Tongue (tissue), 3 donors: ENCODE measurements at places on chromosomes 7 and 10.
A peak's percentile ranks its signal among the peaks of the same experiment; 100 is the strongest.

DNA sequence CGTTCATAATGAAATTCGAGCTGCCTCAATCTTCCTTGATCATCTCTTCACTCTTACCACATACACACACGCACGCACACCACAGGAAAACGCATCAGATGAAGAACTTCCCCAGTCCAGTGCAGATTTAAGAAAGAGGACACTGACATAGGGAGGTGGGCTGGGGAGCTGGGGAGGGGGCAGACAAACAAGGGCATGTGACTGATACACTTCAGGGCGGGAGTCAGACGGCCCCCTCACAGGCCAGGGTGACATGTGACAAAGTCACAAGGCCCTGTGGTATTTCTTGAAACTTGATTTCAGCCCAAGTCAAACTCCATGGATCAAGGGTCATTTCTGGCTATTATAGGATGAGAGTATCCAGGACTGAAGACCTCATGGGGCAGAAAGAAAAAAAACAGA, 82.6 kb downstream of the KCNMA1 start:
- no peak for DNase-seq

DNA sequence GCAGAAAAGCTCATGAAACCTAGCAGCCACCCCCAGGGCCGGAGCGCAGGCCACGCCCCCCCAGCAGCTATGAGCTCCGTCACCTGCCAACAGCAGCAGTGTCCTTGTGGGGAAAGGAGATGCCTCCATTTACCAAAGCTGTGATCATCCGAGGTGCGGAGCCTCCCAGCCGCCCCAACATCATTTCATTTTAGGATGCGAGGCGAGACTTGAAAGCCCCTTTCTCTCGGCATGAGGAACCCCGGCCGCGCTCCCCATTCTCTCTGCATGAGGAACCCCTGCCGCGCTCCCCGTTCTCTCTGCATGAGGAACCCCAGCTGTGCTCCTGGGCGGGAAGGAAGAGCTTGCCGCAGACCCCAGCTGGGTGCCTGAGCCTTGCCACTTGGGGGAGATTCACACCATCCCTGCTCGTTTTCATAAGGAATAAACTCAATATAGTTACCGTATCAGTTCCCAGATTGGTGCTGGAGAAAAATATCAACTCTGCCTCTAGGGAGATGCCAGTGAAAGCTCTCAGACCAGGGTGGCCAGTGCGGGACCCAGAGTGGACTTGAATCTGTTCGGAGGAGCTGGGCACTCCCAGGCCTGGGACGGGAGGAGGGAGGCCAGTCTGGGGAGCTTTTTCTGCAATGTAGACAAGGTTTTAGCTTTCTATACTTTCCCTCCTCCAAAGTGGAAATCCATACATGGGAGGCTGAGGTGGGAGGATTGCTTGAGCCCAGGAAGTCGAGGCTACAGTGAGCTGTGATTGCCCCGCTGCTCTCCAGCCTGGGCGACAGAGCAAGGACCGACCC, 35.0 kb downstream of the JAKMIP3 start:
- no peak for DNase-seq

GRCh38 chr10:15046626-15047025, 2.9 kb downstream of the OLAH start:
- peak; percentile 17 for DNase-seq

- no peak for DNase-seq
These were observed 127.9 kb upstream of the PLXDC2 start for GRCh38 chr10:19688344-19688743.

- no peak for DNase-seq
These were observed 767 bp upstream of the ADAM8 start for GRCh38 chr10:133277277-133277992.

GRCh38 chr10:77560471-77560870, 77.1 kb downstream of the KCNMA1 start:
- DNase-seq: no peak

DNA sequence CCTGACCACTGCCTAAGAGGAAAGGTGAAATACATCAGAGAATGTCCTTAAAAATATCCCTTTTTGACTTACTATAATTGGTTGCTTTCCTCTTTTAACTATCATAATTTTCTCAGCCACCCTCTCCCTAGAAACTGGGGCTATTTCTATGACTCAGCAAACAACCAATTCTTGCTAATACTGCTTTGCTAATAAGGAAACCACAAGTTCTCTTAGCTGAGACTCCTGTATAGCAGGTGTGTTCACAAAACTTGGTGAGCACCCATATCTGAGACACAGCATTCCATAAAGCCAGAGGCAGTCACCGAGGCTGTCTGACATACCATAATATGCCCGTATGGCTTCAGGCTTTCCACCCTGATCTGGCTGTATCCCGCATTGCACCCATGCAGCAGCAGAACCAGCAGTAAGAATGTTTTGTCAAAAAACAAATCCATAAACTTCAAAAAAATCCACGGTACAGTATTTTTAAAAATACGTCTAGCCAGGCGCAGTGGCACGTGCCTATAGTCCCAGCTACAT, 191.7 kb upstream of the C7orf33 start:
- DNase-seq: no peak

GRCh38 chr10:84696610-84697009, 368.2 kb downstream of the CCSER2 start:
- DNase-seq: no peak

DNA sequence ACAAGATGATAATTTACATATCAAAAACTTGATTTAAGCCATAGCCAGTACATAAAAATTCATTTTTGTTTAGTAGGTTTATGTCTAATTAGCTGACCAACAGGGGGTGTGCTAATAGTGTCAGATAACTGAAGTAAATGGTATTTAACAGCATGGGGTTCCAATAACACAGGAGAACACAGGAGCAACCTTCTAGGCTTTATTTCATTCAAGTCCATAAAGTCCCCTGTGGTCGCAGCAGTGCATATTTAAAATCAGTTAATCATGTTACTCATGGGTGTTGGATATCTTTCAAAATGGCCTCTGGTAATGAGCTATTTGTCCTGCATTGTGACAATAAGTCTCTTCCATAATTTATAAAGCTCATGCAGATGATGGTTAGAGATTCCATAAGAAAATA, 238.6 kb downstream of the CNTNAP2 start:
- no peak for DNase-seq

DNA sequence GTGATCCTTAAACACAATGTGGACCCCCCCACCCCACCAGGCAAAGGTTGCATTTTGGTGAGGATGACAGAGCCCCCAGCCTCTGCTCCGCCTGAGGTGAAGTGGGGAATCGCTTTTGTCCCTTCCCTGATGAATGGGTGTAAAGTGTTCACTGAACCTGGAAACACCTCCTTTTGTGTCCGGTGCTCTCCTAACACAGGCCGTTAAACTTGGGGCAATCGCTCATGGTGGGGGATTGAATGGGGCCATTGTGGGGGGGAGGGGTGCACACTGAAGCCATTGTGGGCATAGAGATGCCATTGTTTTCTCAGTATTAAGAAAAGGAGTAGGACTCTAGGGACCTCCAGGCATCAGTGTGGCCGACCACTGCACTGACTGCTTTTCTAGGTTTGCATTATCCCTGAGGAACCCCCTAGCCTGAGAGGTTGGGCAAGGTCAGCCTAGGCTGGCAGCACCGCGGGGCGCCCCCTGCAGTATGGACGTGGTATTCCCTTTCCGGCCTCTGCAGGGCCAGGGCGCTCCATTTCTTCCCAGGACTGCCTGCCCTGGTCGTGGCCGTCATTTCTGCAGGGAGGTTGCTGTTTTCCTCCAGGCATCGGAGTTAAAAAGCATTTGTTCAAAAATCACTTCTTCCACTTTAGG, 158.3 kb downstream of the TCF7L2 start:
- DNase-seq: no peak

DNA sequence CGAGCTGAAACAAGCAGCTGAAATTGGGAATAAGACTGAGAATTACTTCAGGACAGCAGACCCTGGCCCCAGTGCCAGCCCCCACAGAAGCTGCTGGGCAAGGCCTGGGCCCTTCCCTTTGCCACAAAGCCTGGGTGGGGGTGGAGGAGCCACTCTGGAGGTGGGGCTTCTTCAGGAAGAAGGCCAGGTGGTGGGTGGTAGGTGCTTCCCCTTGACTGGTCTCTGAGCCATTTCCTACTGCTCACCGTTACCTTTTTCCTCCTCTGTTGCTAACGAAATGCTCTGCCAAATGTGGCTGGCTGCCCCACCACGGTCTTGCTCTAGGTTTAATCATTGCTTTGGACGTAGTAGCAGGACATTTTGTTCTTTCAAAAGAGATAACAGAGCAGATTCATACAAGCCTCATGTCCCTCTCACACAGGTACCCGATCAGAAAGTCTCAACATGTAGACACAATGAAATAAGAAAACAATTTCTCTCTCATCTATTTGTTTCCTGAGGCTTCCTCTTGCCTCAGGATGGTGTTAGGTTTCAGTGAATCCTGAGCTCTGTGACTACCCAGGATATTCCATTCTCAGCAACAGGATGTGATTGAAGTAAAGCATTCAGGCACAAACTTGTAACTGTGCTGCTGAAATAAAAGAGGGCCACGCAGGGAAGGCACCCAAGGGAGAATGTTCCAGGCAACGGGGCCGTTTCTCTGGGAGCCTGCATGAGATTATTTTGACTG, 66.5 kb downstream of the WDR11 start:
- DNase-seq: no peak

- DNase-seq: peak; percentile 35
These were observed 32.5 kb downstream of the ZNF438 start for GRCh38 chr10:30999070-30999712.

GRCh38 chr7:102318482-102318971, 31.9 kb downstream of the SH2B2 start:
- DNase-seq: no peak

- DNase-seq: no peak
These were observed 55.4 kb downstream of the MDFIC start for GRCh38 chr7:114977277-114977676.

DNA sequence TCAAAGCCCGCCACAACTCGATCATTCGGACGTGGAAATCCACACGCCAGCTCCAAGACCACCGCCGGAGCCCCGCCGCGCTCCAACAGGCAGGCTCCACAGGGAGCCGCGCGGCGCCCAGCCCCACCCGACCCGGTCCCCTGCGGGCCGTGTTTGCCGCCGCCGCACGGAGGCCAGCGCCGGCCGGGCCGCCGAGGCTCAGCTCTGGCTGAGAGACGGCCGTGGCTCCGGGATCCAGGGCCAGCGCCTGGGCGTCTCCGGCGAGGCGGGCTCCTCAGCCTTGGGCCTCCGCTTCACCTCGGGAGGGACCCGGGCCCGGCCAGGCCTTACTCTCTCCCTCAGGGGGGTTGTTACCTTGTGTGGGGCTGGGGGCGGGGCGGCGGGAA, 333 bp downstream of the SMNDC1 start:
- no peak for DNase-seq

DNA sequence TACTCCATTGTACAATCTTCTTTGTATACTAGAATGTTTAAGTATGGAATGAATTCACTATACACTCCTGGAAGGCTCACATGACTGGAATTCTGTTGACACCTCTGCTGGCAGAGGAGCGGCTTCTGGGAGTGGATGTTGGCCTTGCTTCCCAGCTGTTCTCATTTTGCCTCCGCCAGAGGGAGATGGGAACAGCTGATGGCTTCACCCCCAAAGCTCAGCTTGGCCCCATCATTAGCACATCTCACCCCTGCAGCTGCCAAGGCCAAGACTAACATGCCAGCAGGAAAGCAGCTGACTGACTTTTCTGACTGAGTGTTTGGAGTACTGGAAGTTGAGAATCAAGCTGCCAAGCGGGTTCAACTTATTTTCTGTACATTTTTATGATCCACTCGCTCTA, 15.1 kb downstream of the ADAM12 start:
- DNase-seq: peak; percentile 97

- no peak for DNase-seq
These were observed 98.8 kb upstream of the MACROH2A2 start for GRCh38 chr10:69953851-69954250.

- DNase-seq: no peak
These were observed 29.3 kb downstream of the PIK3AP1 start for GRCh38 chr10:96690755-96691730.

DNA sequence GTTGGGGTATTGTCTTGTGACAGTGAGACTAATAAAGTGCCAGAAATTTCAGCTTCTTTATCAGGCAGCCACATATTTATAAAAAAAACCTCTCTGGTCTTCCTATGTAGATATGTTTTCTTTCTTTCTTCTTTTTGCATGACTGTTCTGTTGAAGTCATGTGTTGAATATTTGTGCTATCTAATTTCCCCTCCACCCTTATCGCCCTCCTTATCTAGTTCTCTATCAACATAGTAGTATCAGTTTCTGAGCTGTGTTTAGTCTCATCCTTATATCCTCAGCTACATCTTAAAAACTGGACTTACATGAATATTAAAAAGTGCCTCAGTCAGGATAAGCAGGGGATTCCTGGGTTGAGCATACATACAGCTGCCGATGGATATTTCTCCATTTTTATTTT, 53.9 kb downstream of the SEMA3D start:
- no peak for DNase-seq

GRCh38 chr10:18203471-18203870, 63.2 kb downstream of the CACNB2 start:
- DNase-seq: no peak

GRCh38 chr10:60096761-60097513, 190.6 kb upstream of the CCDC6 start:
- DNase-seq: no peak

- DNase-seq: no peak
These were observed 95.9 kb downstream of the FANK1 start for GRCh38 chr10:125992254-125992653.

DNA sequence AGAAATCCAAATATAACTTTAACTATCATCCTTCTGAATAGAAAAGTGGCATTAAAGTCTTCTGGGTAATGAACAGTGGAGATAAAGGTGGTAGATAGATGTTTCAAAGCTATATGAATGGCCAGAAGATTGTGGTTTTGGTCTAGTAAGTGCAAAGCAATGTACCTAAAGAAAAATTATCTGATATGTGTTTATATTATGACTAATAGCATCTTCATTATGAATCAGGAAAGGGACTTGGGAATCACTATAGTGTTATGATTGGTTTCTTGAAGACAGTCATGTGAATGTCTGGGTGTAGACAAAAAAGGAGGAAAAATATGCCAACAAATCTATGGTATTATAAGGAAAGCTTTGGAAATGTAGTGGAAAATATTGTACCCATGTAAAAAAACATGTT, 3.0 kb downstream of the ZNF518A start:
- DNase-seq: no peak

DNA sequence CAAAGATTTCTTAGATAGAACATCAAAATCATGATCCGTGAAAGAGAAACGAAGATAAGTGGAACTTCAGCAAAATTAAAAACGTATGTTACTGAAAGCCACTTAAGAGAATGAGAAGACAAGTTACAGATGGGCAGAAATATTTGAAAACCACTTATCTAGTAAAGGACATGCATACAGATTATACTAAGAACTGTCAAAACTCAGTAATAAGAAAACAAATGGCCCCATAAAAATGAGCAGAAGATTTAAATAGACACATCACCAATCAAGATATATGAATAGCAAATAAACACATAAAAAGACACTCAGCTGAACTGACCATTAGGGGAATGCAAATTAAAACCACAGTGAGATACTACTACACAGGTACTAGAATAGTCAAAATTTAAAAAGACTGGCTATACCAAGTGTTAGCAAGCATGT, 343.7 kb downstream of the PTEN start:
- no peak for DNase-seq

- peak; percentile 17 for DNase-seq
These were observed 138.1 kb downstream of the VTI1A start for GRCh38 chr10:112585126-112585525.

- DNase-seq: peak; percentile 71
These were observed 965.6 kb downstream of the XPNPEP1 start for GRCh38 chr10:108957681-108958080.

- DNase-seq: no peak
These were observed 27.0 kb downstream of the PAPOLB start for GRCh38 chr7:4834601-4835397.

- peak; percentile 29 for DNase-seq
These were observed 476 bp upstream of the RET start for GRCh38 chr10:43076311-43076875.

GRCh38 chr10:132293813-132294520, 13.8 kb downstream of the STK32C start:
- no peak for DNase-seq
